ENCODE measurements at places on chromosomes 12 and 14.

- no peak for DNase-seq
Observed at GRCh38 chr12:107027636-107028053, 40.7 kb upstream of the MTERF2 start.

DNA sequence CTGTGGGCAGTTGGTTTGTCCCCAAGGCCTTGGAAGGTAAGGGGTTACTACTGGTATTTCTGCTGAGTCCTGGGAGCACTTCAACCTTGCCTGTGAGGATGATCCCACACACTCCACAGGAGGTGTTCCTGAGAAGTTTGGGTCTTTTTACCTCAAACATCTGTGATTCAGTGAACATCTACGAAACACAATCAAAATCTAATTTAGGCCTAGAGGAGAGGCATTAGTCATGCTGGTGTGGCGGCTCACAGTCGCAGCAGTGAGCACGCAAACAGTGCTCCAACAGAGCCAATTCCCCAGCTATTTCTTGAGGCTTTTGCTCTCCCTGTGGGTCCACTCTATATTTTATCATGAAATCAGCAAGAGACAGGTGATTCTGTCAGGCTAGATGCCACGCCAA lies 107.6 kb downstream of the APAF1 start:
- DNase-seq = no peak

DNA sequence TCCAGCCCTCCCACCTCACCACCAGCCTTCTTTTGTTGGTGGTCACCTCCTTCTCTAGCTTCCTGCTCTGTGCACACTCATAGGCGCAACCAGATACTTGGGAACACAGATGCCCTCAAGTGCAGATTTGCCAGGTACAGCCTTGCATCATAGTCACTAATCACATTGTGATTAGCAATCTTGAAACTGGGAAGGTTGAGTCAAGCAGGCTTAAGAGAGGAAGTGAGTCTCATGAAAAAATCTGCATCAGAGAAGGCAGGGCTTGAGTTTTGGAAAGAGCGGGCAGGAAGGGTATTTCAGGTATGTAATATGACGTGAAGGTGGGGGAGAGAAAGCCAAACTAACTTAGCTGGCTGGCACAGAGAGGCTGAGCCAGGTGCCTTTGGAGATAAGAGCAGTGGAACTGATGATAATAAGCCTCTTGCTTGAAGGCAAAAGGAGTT lies 2.7 kb upstream of the RABGGTA start:
- DNase-seq = peak; percentile 76

- no peak for DNase-seq
Observed at GRCh38 chr12:132641811-132642650, 23.5 kb downstream of the P2RX2 start.

DNA sequence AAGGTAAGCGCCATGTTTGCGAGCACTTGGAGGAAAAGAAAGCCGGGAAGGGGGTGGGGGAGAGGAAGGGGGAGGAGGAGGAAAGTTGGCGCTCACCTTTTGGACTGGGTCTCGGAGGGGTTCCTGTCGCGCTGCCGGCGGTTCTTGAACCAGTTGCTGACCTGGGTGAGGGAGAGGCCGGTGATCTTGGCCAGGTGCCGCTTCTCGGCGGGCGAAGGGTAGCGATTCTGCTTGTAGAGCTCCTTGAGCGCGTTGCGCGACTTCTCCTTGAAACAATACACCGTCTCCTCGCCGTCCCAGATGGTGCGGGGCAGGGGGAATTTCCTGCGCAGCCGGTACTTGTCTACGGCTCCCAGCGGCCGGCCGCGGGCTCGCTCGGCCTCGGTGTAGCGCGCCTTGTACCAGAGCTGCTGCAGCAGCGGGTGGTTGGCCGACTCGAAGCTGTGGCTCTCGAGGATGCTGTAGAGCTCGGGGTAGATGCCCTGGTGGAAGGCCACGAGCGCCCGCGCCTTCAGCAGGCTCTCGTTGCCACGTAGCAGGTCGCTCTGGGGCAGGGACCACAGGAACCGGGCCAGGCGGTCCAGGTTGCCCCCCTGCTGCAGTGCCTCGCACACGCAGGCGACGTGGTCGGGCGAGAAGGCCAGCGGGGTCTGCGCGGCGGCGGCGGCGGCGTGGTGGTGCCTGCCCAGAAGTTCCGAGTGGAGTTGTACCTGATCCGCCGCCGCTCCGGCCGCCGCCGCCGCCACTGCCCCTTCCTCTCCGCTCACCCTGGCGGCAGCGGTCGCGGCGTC lies 840 bp downstream of the SIX4 start:
- DNase-seq = peak; percentile 5

- no peak for DNase-seq
Observed at GRCh38 chr12:67989184-67989920, at the start of gene IFNG-AS1. TSS of gene IFNG-AS1 (plus strand) at chr12:67989447.

DNA sequence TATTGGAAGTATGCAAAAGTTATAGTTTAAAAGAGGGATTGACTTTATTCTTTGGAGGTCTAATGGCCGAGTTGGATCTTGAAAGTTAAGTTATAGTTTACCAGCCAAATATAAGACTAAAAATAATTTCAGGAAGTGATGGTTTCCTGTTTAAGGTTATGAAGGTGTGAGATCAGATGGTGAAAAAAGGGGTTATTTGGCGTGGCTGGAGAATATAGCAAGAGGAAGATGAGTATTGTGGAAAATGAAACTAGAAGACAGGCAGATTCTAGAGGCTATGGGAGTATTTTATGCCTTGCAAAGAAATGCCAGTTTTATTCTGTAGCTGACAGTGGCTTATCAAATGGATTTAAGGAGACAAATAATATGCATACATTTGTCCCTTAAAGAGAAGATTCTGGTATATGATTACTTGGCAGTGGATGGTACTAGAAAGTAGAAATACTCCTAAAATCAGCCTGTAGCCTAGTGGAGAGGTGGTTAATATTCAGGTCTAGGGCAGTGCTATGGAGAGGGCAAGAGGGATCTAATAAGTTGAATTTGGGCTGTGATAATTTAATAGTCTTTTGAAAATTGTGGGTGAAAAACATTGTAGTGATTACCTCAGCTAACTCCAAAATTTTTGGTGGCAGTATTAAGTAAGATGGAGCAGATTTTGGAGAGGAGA lies 1091.8 kb upstream of the ATXN7L3B start:
- DNase-seq = no peak

DNA sequence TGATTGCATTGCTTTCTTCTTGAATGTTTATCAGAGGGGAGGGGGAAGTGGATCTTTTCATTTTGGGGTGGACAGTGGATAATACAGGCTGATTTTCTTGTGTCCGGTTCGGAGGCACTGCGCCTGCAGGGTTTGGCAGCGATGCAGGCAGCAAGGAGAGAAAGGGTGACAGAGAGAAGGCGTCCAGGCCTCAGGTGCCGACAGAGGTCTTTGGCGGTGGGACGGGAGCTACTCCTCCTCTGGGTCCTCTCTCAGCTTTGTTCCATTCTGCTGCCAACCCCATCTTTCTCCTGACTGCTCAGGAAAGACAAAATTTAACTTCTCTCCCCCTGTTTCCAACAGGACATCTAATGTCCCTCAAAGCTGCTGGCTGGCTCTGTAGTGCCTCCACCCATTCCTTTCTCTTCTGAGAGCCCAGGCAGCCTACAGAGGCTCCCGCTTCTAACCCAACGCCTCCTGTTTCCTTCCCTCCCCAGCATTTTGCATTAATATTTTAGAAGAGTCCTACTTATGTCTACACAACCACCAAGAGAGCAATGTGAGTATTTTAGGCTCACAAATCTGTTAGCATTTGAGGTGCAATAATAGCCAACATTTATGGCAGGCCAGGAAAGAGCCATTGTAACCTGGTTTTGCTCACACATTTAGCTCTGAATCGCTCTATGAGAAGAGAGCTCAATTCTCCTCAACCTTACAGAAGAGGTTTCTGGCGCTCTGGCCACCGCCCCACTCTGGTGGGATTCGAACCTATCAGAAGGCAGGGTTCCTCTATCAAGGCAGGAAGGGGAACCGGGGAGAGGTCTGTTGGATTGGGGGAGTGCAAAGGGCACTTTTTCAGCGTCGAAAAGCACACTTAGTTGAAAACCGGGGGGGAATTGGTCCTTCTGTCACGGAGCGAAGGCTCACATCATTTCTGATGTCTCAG lies 7.1 kb upstream of the TBX5 start:
- no peak for DNase-seq

GRCh38 chr12:104870797-104871196 lies 87.3 kb downstream of the SLC41A2 start:
- no peak for DNase-seq

GRCh38 chr14:95374239-95374997 lies 54.7 kb upstream of the CLMN start:
- DNase-seq = no peak

DNA sequence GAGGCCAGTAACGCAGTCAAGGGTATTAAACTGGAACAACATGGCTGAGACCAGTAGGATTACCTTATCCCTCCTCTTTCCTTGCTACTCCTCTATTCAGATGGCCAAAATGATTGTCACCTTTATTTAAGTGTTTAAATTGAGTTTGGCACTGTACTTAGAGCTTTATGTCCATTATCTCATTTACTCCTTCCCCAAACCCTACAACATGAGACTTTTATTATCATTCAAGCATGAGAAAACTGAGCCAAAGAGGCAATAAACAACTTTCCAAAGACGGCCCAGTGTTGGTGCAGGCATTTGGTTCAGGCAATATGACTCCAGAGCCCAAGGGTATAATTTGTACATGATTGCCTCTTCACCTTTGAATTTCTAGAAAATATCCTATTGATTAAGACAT lies 370.9 kb upstream of the KITLG start:
- no peak for DNase-seq

DNA sequence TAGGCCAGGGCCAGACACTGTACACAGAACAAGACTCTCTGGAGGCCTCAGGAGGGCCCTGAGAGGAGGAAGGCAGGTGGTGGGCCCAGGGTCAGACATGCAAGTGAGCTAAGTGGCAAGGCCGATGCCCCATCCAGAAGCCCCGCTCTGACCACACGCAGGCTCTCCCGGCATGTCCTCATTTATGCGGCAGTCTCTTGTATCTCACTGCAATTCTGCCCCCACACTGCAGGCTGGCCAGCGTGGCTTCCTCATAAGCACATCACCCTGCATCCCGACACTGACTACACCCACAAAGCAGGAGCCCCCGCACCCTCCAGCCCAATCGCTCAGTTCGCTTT lies 17.5 kb downstream of the SSH1 start:
- peak; percentile 16 for DNase-seq

GRCh38 chr12:94575024-94575423 lies 75.3 kb downstream of the TMCC3 start:
- DNase-seq = no peak

DNA sequence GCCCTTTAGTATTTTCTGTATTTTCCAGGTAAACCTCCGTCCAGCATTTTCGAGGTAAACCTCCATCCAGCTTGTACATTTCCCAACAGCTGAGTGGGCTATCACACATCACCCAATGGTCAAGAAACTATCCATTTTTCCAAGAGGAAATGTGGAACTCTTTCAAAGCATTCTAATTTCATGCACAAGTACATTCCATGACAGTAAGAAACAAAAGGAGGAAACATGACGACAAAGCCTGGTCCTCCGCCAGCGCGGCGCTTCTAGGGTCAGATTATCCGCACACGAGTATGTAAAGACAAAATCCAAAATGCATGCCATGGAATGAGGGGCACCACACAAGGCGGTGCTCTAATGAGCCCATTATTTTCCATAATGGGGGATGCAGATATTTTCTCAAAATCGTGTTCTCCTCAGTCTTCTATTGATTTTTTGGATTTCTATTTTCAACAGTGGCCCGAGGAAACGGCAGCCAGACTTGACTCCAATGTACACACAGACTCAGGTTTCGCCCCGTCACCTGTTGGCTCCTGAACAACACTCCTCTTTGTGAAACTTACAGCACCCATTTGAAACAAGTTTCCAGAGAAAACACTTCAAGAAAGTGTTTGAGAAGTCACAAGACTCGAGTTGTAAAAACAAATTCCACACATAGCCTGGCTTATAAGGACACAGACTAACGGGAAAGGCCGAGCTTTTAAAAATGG lies 107.4 kb downstream of the PRICKLE1 start:
- no peak for DNase-seq

DNA sequence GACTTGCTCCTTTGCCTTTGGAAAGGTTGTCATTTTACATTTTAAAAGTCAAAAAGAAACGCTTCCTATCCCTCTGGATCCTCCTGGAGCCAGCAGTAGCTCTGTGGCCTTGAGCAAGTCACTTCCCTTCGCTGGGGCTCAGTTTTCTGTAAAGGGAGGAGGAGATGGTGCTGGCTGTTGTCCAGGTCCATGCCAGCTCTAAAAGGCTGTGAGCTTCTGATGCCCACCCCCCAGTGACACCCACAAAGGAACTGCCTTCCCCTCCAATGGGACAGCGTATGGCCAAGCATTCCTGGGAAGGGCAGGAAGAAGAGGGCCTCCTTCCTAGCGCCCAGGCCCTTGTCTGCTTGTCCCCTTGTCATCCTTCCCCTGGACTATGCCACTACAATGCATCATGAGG lies 81.5 kb downstream of the NTF3 start:
- DNase-seq = no peak

DNA sequence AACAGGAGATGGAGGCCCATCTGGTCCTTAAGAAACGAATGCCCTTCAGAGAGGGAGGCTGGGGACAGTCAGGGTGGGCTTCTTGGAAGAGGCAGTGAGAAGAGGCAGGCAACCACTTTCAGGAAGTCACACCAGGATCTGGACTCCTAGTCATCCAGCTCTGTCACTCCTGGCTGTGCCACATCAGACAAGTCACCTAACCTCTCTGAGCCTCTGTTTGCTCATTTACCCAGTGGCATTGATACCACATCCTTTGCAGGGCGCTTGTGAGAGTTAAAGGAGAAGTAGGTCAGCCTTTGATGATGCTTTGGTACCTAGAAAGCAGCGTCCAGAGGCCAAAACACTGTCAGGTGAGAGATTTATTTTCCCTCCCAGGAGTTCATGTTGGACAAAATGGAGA lies 11.1 kb downstream of the CCDC197 start:
- no peak for DNase-seq

DNA sequence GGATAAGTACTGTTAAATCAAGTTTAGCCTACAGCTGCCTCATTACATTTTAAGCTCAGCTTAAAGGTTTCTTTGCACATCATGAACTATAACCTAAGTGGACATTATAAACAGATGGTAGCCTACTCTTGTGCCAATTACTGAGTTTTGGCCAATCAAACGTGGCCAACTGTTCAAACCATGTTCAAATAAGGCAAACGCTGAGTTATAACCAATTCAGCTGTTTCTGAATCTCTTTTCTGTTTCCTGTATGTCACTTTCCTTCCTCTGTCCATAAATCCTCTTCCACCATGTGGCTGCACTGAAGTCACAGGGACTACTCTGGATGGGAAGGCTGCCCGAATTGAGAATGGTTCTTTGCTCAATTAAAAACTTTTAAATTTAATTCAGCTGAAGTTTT lies 98.4 kb downstream of the BCAT1 start:
- DNase-seq = no peak

GRCh38 chr14:52850451-52850909 lies 59.1 kb upstream of the GNPNAT1 start:
- no peak for DNase-seq

GRCh38 chr14:101062065-101062450 lies 158.5 kb upstream of the RTL1 start:
- no peak for DNase-seq

- no peak for DNase-seq
Observed at GRCh38 chr14:76133103-76133502, 18.6 kb upstream of the GPATCH2L start.

DNA sequence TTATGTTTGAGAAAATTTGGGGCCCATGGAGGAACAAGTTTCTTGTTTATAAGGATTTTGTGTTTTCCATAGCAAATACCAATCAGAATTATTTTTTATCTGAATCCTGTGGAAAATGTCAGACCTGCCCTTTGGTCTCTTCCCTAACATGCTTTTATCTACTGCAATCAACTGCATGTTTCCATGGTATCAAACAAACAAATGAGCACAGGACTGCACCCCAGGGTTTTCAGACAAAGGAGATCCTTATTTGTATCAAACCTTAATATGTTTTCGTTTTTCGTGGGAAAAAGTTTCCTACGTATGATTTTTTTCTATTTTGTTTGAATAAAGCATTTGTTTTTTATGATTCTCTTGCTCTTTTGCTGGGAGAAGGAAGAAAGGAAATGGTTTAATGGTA lies 91.1 kb downstream of the GPR135 start:
- no peak for DNase-seq

Measured in CD14-positive monocyte (primary cell).